LoVo (cell line): ENCODE measurements at places on chromosomes 2 and 18.
A peak's percentile ranks its signal among the peaks of the same experiment; 100 is the strongest.

DNA sequence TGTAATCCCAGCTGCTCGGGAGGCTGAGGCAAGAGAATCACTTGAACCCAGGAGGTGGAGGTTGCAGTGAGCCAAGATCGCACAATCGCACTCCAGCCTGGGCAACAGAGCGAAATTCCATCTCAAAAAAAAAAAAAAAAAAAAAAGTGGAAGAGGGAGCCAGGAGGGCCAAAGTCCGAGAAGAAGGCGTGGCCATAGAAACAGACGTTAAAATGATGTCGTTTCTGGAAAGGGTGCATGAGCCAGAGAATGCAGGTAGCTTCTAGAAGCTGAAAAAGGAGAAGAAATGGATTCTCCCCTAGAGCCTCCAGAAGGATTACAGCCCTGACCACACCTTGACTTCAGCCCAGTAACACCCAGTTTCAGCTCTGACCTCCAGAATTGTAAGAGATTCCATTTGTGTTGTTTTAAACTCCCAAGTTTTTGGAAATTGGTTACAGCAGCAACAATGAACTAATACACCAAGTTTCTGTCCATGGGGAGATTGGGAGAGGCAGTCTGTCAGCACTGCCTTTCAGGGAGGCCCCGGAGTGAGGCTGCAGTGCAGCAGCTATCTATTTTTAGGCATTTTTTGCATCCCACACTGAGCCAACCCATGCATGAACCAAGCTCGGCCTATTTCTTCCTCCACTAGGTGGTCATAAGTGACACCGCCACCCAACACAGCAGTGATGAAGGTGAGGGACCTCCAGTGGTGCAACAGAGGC, 14.2 kb upstream of the TRAF3IP1 start:
- DNase-seq, result peak; percentile 46

DNA sequence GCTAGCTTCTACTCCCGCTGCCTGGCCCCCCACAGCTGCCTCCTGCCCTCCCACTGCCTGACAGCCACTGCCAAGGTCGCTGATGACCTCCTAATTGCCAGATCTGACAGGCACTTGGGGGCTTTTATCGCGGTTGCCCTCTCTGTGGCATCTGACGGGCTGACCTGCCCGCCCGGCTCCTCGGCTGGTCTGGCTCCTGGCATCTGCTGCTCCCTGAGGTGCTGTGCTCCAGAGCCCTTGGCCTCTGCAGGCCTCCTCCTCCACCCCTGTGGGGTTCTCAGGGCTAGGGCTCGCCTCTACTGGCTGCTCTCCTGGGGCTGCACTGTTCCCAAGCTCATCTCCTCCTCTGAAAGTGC, 43.1 kb downstream of the INHBB start:
- DNase-seq, result no peak

DNA sequence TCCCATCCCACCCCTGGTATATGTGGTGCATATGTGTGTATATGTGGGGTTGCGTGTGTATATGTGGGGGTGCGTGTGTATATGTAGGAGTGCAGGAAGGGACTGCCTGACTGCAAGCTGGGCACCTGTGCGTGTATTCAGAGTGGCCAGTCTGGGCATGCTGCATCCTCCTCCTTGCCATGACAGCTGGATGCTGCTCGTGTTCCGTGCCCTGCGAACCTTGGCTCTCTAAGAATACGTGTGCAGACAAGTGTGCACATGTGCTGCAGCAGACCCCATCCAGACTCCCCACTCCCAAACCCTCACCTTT, 222.1 kb downstream of the CELF4 start:
- no peak for DNase-seq

DNA sequence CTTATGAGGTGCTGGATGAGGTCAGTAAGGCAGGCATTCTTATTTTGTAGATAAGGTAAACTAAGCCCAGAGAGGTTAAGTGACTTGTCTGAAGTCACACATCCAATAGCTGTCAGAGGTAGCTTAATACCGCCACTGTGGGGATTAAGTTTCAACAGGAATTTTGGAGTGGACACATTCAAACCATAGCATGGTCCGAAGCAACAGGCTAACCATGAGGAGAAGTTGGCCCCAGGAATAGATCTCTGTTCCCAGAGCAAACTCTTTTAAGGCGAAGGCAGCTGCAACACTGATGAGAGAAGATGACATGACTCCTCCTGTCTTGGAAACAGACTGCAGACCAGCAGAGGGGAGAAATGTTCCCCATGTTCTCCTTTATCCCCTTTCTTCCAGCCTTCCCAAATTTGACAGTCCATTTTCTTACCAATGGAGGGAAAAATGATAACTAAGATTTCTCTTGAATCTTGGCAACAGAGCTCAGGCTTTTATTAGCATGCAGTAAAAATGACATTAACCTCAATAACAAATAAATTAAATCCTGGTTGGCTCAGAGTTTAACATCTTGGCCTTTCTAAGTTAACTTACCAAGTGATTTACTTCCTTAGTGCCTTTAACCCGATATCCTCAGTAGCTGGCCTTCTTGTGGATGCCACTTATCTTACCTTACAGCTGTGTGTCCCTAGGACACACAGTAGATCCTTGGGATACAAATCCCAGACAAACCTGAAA, 67.9 kb upstream of the STPG4 start:
- no peak for DNase-seq

DNA sequence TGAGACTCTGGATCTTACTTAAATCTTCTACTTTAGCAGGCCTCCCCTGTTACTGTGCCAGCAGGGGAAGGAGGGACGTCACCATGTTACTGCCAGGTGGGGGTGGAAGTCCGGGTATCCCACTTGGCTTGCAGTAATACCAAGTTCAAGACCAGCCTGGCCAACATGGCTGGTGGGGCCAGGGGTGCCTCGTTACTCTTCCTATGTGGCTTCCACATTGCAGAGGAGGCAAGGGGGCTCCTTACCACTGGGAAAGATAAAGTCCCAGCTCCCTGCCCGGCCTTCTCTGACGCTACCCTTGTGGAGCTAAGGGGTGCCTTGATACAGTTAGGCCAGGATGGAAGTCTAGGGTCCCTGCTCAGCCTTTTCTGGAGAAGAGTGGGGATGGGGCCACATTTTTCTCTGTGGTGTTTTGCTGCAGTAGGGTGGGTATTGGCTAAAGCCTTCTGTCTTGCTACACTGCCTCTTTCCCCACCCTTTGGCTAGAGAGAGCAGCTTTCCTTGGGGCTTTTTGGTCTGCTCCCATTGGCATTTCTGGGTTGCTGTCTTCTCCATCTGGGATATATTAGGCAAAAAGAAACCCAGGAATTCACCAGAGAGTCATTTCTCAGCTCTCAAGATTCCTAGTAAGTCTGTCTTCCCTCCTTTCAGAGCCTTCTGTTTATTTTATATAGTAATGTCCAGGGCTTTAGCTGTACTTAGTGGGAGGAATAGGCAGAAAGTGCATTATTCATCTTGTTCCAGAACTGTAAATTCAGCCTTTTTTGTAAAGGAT, 21.9 kb downstream of the ELMOD3 start:
- no peak for DNase-seq

DNA sequence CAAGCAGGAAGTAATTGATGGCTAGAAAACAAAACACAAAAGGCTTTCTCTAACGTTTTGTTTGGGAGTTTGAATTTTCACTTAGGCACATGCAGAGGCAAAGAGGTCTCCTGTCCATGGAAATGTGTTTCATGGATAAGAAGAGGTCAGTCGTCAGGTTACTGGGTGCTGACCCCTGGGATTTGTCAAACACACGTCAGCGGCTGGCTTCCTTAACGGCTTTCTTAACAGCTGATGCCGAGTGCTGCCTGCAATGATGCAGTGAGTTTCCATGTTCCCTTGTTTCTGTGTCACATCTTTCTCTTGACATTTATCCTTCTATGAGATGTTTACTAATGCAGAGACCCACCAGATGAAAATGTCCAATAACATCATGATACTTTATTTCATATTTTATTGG, 31.7 kb downstream of the GPR39 start:
- no peak for DNase-seq

DNA sequence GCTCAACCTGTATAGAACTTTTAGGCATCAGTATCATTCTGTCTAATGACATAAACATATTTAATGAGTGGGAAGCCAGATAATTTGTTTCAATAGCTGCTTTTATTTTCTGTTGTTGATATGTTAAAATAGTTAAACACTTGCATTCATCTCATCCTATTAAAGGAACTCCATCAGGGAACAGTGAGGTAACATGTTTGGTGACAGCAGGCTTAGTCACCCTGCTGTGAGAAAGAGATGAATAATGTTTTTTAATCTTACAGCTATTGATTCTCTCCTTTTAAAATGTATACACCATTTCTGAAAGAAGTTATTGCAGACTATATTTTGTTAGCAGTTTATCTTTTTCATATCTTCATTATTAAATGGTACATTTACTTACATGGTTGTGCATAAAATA, 123.3 kb upstream of the CWC22 start:
- no peak for DNase-seq

DNA sequence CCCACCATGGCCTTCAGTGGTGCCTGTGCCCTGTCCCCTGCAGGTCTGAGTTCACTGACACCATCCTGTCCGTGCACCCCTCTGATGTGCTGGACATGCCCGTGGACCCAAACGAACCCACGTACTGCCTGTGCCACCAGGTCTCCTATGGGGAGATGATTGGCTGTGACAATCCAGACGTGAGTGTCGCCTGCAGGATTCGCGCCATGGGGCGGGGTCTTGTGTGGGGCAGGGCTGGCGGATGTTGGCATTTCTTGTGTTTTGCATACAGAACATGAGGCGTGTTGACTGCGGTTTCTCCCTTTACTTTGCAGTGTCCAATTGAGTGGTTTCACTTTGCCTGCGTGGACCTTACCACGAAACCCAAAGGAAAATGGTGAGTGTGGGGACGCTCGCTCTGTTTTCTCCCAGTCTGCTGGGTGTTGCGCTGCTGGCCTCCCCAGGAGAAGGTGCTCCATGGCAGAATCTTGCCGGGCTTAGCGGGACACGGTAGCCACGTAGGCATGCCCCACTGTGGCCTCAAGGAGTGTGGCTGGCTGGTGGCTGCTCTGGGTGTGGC, 11.5 kb upstream of the D2HGDH start:
- DNase-seq, result no peak

GRCh38 chr18:77132369-77133050, at the start of gene MBP:
Gene MBP (minus strand): TSS chr18:77132783. CDS start chr18:77105261, 27,522 bp downstream.
- DNase-seq, result peak; percentile 75

- peak; percentile 28 for DNase-seq
Observed at GRCh38 chr18:2627821-2628276, 27.7 kb upstream of the SMCHD1 start.

DNA sequence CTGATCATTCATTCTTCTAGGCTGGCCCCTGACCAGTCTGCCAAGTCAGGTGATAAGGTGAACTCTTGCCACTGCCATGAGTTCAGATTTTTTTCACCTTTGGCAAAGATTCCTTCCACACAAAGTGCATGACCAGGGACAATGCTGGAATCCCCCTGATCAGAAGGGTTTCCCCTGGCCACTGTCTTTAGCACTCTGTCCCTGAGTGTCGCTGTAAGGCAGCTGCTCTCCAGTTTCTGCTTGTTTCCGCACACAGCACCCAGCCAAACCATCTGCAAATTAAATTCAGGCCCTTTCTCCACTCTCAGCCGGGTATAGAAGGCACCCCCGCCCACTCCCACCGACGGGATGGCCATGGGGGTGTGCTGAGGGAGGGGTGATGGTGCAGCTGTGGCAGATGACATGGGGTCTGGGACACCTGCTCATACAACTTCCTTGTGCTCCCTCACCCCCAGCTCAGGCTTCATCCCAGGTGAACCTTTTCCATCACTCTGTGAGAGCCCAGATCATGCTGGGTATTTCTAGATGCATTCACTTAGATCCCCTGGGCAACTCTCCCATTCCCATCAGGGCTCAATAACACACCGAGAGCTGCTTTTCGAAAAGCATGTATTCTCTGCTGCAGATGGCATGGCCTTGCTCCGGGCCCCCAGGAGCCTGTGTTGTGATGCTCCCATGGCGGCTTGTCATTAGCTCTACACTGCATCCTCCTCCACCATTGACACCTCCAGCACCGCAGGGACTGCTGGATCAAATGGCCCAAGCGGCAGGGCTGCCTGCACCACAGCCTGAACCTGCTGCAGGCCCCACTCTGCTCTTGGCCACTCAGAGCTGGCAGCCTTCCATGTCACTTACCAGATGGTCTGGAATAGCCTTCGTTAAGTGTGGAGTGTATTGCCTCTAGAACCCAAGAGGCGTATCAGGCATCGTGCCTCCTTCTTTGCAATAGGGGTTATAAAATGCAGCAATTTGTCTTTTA, 52.3 kb upstream of the ROCK2 start:
- DNase-seq, result no peak

DNA sequence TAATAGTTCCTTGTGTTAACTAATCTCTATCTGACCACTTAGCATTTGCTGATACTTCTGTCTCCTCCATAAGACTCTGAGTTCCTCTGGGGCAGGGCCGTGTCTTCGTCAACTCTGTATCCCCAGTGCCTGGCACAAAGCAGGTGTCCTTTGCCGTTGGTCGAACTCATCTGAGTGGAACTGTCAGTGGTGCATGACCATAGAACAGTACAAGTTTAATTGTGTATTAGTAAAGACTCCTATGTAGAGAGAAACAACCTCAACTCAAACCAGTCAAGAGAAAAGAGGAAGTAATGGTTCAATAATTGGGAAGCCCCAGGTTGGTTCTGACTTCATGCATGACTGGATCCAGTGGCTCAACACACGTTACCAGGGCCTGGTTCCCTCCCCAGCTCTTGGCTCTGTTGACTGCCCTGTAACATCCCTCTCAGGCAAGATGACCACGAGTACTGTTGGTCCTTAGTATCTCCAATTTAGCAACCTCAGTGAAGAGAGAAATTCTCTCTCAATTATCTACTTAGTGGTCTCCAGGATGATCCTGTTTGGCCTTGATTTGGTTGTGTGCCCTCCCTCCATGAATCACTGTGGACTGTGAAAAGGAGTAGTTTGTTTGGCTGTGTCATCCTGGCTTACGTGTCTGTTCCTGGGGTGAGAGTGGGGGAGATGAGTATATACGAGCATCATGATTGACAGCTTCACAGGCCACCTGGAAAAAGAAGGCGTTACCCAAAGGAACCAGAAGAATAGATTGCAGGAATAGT, 58.5 kb upstream of the MSH6 start:
- no peak for DNase-seq

DNA sequence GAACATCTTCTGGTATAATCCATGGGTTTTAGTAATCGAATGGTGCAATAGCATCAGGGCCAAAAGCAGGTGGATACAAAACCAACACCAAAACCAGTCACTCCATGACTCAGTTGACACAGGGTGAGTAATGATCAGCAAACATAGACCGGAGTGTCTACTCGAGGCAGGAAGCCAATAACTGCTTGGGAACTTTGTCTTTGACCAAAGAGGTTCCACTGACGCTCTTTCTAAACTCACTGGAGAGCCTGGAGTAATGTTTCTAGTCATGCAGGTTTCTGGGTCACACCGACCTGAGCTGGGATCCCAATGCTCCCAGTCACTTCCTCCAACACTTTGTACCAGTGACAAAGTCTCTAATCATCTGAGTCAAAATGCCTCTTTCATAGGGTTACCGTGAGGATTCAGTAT, 30.9 kb downstream of the MREG start:
- DNase-seq, result peak; percentile 83
